ENCODE measurements at places on chromosomes 11 and 22.
A peak's percentile ranks its signal among the peaks of the same experiment; 100 is the strongest.

DNA sequence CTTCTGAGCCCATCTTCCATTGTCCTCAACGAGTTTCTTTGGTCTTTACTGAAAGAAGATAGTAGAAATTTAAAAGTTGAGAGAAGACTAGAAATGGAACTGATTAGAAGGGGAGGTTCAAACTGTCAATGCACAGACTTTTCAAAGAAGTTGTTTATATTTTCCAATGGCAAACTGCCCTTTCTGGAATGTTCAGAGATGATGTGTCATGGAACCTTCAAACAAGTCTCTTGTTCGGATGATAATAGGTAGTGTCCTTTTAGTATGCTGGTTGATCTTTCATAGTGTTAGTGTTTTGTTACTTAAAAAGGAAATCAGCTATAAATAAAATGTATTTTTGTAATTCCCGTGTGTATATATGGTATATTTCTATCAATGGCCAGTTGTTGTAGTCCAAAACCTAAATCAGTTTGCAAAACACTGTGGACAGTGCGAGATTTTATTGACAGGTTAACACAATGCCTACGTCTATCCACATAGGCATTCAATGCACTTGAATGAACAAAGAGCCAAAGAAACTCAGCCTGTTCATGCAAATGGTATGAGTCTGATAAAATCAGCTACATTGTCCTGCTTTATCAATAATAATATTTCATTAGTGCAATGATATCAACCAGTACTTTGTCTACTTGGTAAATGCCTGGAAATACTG lies 30.9 kb downstream of the C11orf91 start:
- DNase-seq = no peak

GRCh38 chr11:111460856-111461255 lies 51.3 kb downstream of the BTG4 start:
- peak; percentile 20 for DNase-seq

- peak; percentile 84 for DNase-seq
These were observed 114.7 kb downstream of the SGSM3 start for GRCh38 chr22:40484906-40485669.

DNA sequence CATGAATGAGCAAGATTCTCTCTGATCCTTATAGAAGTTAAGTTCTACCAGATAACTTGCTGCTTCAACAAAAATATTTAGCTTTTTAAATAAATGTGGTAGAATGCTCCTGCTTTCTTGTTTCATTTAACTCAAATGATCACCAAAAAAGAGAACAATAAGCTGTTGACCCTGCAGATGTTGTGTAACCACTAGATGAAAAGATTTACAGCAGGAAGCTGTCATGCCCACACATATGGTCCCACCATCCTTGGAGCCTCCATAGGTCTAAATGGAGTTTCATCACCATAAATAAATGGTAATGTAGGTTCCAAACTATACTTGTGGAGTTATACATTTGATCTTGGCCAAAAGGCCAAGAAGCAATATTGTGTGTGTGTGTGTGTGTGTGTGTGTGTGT lies 118.8 kb downstream of the RRAS2 start:
- no peak for DNase-seq

- DNase-seq = no peak
These were observed 32.1 kb upstream of the PPP2R1B start for GRCh38 chr11:111798279-111798678.

- DNase-seq = no peak
These were observed 42.7 kb downstream of the OR5B17 start for GRCh38 chr11:58316142-58316541.

DNA sequence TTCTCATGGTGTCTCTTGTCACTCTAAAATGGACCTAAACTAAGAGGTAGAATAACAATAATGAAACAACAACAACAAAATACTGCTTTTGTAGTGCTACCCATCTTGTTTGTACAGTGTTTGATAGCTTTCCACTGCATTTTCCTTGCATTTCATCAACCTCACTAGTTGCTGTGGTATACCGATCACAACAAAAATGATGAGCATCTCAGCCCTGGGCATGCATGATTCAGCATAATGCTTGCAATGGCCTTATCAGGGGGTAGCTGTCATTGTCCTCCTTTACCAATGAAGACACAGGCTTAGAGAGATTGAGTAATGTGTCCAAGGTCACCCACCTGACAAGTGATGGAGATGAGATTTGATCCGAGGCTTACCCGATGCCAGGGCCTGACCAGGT lies 682.5 kb downstream of the NTM start:
- DNase-seq = no peak

DNA sequence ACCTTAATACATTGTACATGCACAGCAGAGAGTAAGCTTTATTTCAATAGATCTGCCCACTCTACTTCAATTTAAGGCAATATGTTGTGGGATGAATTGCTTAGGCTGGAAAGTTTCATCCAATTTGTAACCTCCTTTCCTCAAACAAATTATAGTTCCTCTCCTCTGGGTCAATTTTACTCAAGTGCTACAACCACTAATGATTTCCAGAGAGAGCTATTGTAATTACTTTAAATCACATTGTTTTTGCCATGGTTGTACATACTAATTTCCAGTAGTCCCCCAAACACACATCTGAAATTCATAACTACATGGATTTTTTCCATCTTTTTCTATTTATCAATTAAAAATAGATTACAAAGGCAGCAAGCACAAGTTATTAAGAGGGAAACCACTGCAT lies 72.9 kb downstream of the APIP start:
- DNase-seq = no peak

DNA sequence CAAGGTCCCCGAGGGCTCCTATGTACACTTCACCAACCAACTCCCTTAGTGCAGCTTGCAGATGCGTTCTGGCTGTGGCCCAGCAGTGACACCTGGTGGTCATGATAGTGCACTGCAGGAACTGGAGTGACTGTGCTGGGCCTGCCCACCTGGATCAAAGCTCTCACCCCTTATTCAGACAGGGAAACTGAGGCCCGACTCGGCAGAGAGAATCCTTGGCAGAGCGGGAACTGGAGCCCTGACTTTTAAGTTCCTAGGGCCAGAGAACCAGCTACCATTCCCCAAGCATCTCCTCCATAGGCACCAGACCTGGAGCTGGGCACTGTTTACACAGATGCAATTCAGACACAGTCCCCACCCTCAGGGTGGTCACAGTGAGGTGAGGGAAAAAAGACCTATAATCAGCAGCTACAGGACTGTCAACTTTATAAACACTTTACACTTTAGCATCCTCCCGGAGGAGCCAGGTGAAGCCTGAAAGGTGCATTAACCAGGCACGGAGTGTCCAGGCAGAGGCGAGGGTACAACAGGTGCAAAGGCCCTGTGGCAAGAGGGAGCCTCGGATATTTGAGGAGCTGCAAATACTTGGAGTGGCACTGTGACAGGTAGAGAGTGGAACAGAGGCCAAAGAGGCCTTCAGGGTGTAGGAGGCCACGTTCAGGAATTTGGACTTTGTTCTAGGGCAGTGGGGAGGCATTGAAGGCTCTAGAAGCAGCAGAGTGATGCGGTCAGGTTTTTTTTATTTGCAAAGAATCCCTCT lies 22.0 kb downstream of the RHBDD3 start:
- DNase-seq = peak; percentile 59

- no peak for DNase-seq
These were observed 56.9 kb upstream of the TOP3B start for GRCh38 chr22:22039286-22040074.

DNA sequence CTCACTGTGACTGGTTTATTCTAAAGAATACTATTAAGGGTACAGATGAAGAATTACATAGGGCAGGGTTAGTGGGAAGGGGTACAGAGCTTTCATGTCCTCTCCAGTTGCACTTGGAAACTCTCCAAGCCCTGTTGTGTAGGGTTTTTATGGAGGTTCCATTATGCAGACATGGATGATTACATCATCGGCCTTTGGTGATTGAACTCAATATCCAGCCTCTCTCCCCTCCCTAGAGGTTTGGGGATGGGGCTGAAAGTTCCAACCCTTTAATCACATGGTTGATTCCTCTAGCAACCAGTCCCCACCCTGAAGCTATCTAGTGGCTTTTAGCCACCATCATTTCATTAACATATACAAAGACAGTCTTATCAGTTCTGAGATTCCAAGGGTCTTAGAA lies 472.6 kb downstream of the BUD13 start:
- no peak for DNase-seq

DNA sequence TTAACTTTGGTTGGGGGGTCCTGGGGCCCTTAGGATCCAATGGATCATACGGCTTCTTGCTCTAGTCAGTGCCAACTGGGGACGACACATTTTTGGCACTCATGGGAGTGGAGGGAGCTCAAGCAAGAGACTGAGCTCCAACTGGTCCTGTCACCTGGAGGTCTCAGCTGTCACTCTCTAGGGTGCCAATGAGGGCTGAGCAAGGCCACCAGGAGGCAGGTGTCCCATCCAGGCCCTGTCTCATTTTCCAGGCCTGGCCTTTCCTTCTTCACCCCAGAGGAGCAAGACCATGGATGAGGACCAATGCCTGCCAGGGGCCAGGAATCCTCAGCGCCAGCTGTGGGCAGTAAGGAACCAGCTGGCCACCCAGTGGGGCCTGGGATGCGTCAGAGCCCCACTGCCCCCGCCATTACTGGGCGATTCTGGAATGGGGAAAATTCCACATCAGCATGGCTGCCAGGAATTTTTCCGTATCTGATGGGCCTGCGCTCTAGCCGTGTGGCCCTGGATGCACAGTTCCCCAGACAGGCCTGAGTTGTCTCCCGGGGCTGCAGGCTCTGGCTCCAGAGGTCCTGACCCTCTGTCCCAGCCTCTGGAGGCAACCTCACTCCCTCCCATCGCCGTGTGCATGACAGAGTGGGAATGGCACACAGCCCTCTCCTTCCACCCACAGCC lies 669 bp upstream of the GAL3ST1 start:
- no peak for DNase-seq
